Stimulated activated CD8-positive, alpha-beta memory T cell treated with anti-CD3 and anti-CD28 coated beads, Interleukin-4, amount 100 ng/mL, for 48 hours (primary cell): ENCODE measurements at places on chromosomes 12 and 14.

GRCh38 chr12:124506145-124506831, 61.1 kb downstream of the NCOR2 start:
- no peak for DNase-seq

DNA sequence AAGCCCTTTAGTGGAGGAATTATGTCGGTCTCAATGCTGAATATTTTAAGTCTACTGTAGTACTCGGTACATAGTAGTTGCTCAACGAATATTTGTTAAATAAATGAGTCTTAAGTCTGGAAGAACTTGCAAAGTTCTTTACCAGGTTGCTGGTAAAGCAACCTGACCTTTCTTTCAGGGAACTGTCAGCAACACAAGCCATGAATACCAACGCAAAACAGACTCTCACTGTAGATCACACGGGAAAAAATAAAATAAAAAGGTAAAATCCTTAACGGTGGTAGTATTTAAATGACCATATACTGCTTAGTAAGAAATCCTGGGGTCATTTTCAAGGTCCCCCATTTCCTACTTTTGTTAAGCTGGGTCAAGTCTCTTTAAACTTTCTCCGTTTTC, 447 bp upstream of the NUBPL start:
- no peak for DNase-seq

DNA sequence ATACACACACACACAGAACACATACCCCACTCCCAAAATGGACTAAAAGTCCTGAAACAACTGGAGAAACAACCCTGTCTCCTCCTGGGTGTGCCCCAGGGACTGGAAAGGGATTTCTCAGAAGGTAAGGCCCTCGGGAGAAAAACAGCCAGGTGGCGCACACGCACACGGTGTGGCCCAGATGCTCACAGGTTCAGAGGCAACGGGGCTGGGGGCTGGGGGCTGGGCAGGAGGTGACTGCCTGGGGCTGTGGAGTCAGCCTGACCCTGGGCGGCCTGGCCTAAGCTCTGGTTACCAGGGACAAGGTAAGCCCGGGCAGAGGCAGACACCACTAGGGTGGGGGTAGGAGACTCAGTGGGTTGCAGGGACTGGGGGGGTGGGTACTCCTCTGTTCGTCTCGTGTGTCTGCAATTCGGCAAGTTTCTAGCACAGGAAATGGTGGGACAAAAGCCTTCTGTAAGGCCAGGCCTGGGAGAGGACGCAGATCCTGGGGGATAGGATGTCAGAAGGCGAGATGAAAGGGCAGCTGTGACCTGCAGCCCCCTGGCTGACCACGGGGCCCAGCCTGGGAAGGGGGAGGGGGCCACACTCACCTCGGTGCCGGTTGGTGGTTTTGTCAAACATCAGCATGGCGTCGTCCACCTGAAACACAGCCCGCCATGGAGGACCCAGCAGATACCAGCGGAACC, 10.4 kb downstream of the MSI1 start:
- DNase-seq = no peak

GRCh38 chr12:65675141-65675621, 149.1 kb upstream of the HMGA2 start:
- DNase-seq = no peak

DNA sequence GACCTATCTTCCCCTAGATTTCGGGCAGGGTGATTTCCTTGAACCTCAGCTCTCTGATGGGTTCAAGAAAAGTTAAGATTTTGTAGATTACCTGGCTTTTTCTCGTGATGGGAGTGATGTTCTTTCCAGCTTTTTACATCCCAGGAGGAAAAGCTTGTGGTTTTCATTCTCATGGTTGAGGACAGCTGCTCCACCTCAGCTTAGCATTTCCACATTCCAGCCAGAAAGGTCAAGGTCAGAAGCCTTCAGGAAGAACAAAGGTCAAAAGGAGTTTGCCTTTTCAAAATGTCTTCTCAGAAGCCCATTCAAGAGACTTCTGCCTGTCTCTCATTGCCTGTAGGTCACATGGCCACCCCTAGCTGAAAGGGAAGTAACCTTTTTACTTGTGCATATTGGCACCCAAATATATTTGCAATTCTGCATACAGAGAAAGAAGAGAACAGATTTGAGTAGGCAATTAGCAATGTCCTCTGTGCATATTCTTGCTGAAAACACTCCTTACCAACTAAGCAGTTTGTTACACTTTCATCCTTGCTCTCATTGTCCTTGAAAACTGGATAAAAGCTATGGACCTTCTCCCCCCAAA, 6.6 kb upstream of the ADGRD1 start:
- no peak for DNase-seq

DNA sequence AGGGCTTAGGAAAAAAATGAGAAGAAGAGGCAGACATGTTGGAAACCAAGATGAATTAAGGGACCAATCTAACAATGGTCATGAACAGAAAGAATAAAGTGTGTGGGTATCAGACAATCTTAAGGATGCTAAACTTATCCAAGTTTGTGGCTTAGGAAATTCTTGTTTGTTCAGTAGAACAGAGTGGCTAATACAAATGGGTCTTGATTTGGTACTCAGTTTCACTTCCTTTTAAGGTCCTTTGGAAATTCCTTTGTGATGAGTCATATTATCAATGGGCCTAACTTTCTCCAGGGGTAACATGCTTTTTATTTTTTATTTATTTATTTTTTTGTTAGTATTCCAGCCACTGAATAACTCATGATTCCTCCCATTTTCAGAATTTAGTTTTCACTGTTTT, 1154.7 kb upstream of the FLRT2 start:
- DNase-seq = no peak

- DNase-seq = no peak
Observed at GRCh38 chr12:17810399-17810798, 279.6 kb downstream of the RERGL start.

GRCh38 chr12:45928309-45928708, 62.1 kb downstream of the SCAF11 start:
- DNase-seq = no peak

GRCh38 chr12:49244176-49244575, 20.7 kb upstream of the TUBA1C start:
- DNase-seq = no peak
